ENCODE measurements at places on chromosomes 4 and X.

DNA sequence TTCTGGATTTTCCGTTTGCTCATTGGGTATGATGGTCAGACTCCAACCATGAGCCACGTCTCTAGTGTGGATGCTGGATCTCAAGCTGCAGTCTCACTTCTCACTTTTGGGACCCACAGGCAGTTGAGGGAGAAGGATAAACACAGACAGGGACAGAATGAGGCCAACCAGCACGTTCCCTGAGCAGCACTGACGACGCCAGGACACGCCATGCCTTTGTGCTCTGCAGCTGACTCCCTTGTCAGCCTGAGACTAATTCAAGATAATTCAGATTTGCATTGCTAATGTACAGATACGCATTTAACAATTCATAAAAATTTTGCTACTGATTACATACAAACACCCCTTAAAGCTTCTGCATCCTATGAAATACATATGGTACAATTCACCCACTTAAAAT is 106.5 kb downstream of the FAM193A start:
- no peak for DNase-seq

GRCh38 chrX:118360429-118361125 is 14.7 kb downstream of the WDR44 start:
- peak; percentile 64 for DNase-seq

DNA sequence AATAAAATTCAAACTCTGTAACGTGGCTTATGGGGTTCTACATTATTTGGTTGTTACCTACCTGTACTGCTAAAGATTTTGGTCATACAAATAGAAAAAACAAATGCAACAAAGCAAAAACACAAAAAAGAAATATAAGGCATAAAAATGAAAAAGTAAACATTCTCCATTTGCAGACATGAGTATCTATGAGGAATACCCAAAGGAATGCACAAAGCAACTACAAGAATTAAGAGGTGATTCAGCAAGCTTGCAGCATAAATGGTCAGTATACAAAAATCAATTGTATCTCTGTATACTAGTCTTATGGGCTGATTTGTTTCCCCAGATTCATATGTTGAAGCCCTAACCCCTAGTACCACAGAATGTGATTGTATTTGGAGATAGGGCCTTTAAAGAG is 3.6 kb upstream of the PDE5A start:
- peak; percentile 28 for DNase-seq

- no peak for DNase-seq
These were observed 1.1 kb upstream of the SEL1L3 start for GRCh38 chr4:25863831-25864418.

DNA sequence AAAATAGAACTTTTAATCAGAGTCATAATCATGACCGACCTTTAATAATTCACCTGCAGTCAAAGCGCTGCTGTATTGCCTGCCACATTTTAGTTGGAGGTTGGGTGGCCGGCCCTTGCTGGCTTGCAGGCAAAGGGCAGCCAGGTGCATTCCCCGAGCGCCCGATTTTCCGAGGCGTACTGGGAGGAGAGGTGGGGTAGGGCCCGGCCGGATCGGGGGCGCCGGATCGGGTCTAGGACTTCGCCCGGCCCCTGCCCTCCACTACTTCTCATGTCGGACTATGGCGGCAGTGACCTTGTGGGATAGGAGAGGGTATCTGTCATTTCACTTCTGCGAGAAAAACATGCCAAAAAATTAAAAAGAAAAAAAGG is 2.5 kb upstream of the RS1 start:
- DNase-seq, result no peak

- DNase-seq, result no peak
These were observed 26.0 kb upstream of the NUP54 start for GRCh38 chr4:76174216-76174615.

GRCh38 chrX:118627084-118627758 is 100.2 kb upstream of the IL13RA1 start:
- no peak for DNase-seq

DNA sequence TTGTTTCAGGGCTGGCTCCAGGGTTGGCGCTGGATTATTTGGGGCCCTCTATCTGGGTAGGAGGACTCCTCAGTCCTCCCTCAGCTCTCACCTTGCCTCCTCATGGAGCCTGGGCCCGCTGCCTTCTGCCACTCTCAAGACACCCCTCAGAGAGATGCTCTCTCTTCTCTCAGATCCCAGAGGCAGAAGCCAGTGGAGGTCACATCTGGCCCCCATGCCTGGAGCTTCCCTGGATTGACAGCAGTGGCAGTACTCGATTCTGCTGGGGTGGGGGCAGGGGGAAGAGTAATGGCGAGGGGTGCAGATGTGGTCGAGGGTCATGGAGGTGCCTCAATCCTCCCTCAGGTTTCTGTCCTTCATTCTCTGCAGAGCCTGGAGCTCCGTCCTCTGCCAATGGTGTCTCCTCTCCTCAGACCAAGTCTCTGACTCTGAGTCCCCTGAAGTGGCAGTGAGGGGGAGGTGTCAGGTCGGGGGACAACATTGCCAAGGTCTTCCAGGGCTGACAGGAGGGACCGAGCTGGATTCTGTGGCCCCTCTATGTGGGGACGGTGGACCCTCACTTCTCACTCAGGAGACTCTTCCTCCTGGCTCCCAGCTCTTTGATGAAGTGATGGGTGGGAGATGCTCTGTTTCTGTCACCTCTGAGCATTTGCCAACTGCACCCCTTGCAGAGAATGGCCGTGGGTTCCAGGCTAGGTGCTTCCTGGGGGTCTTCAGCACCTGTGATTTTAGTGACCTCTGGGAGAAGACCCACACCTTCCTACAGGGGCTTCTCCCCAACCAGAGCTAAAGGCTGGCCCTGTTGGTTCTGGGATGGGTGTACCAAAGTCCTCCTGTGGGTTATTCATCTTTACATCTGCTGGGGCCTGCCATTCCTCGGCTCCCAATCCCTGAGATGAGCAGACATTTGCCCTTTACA is 10.9 kb upstream of the HSFX1 start:
- no peak for DNase-seq

GRCh38 chr4:38672074-38672396 is 8.0 kb downstream of the KLF3 start:
- DNase-seq, result no peak

- DNase-seq, result peak; percentile 32
These were observed 186.4 kb upstream of the GALNT7 start for GRCh38 chr4:172982151-172982590.

GRCh38 chr4:189600718-189601435 is 339.8 kb upstream of the FRG1 start:
- no peak for DNase-seq

GRCh38 chr4:78254893-78255292 is 197.8 kb downstream of the FRAS1 start:
- no peak for DNase-seq

GRCh38 chrX:147376601-147377422 is 534.9 kb upstream of the FMR1 start:
- no peak for DNase-seq

DNA sequence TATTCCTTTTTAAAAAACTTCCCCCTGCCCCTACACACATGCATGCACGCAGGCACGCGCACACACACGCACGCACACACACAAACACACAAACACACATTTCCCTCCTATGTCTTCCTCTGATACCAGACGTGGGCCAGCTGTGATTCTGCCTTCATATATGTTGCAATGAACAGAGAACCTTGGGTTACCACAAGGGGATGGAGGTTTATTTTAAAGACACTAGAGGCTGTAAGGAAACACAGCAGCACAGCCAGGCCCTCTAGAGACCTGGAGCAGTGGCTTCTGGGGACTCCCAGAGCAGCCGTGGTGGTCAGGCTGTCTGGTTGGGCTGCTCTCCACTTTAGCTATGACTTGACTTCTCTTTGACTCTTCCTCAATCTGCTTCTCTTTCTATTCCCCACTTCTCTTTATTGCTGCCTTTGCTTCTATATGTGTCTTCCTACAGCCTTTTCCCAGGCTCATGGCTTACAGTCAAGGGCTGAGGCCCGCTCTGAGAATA is 3.2 kb upstream of the TLR10 start:
- no peak for DNase-seq

DNA sequence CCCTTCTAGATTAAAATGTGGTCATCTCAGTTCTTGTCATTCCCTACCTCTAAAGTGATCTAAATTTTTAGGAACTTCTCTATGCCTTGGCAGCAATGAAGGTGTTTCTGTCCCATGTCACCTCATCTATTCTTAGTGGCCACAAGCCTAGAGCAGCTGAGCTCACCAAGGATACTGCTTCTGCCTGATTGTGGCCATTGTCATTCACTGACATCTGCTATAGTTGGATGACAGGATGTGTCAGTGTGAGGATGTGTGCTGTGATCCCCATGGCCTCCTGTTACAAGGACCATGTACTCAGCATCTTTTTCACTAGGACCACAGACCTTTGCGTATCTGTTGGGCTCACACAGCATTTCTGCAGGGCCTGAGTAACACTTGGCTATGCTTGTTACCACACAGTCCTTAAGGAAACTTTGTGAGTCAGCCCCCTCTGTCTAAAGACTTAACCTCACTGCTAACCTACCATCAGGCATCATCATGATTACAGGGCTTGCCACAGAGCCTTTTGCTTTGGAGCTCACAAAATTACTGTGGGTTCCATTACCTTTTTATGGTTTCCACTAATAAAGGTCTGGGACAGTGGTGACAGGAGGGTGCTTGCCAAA is 421.0 kb downstream of the ADAM29 start:
- no peak for DNase-seq

- peak; percentile 11 for DNase-seq
These were observed 109.3 kb downstream of the AFF2 start for GRCh38 chrX:148609515-148610327.

DNA sequence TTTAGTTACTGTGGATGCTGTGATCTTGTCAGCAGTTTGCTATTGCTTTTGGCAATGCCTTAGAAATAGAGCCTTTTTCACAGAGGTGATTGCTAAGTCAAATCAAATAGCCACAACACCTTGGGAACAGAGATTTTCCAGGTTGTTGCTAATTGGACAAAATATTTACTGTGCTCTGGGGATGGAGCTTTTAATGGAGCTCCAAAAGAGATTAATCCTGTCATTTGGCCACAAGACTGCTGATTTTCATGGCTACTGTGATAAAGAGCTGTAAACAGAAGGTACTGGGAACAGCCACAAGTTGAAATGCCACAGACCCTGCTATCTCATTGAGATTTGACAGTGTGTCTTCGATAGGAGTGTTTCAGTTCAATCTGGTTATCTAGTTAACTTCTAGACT is 1715.2 kb upstream of the ADGRL3 start:
- DNase-seq, result no peak

- no peak for DNase-seq
These were observed 54.7 kb downstream of the SLC9A6 start for GRCh38 chrX:136039968-136040367.

- peak; percentile 27 for DNase-seq
These were observed 44.4 kb downstream of the METTL14 start for GRCh38 chr4:118729287-118730286.

DNA sequence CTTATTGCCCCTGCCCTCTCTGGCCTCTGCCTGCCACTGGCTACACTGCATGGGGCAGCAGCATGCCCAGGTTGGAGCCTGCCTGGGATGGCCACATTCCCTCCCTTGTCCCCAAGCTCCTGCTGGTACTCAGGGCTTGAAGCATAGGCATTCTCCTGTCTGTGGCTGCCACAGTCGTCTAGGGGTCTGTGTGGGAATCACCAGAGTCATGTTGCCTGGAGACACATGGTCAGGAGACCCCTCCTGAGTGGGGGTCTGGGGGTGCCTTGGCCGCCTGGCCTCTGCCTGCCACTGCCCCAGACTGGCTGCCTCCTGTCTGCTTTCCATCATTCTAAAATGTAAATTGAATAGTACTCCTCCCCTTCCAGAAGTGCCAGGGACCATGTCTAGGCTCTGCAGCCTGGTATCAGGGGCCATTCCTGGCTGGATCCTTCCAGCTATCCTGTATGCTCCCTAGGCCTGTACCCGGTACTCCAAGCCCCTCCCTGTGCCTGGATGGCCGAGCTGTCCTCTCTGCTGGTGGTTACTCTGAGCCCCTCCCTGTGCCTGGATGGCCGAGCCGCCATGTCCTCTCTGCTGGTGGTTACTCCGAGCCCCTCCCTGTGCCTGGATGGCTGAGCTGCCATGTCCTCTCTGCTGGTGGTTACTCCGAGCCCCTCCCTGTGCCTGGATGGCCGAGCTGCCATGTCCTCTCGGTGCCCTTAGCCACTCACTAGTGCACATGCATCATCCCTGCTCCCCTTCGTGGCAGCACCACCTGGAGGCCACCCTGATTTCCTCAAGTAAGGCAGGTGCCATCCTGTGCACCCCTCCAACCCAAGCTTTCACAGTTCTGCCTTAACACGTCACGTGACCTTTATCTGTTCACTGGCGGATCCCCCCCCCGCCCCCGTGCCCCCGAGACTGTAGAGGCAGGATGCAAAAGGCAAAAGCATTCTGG is 5.5 kb upstream of the NKX1-1 start:
- DNase-seq, result no peak

DNA sequence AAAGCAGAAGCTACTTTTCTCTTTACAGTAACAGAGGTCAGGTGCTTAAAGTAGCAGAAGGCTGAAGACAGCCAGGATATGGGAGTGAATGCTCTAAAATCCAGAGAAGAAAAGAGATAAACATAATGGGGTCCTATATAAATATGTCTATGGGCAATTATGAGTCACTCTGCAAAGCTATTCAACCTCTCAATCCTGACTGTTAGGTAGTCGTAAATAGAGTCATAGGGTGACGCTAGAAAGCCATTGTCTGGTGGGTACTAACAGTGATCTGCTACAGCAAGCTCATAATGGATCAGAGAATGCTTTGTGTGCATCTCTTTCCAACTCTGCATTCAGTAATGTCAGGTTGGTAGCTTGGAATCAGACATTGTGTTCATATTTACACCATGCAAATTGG is 53.5 kb upstream of the PDE5A start:
- no peak for DNase-seq

DNA sequence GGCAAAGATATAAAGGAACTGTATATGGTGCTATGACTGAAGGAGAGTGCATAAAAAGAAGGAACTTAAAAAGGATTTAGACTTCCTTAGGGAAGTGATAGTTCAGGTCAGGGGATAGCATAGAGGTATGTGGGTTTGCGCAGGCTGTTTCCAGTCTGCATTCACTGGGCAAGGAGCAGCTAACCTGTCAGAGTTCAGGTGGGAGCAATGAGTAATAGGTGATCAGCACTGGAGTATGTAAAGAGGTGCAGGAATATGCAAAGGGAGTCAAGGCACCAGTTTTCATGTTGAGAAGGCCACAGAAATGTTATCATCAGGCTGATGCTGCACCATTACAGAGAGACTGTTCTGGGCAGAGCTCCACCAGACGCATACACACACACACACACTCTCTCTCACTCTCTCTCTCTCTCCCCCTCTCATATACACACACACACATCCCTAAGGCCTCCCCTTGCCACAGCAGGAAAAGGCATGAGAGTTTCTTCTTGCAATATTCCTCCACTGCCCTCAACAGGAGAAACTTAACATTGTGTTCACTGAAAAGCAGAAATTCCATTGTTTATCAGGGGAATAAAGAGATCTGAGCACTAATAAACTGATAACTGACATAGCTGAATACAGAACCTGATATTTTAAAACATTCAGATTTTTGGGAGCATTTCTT is 256.4 kb upstream of the GRID2 start:
- DNase-seq, result peak; percentile 72
